ENCODE measurements at places on chromosomes 16 and 17.

- DNase-seq, result no peak
Observed at GRCh38 chr16:81786321-81786720, 7.2 kb downstream of the PLCG2 start.

- DNase-seq, result no peak
Observed at GRCh38 chr17:3398310-3398709, at the start of gene OR1E1. Gene OR1E1 (minus strand): TSS chr17:3398410. CDS start chr17:3398410, 0 bp downstream.

DNA sequence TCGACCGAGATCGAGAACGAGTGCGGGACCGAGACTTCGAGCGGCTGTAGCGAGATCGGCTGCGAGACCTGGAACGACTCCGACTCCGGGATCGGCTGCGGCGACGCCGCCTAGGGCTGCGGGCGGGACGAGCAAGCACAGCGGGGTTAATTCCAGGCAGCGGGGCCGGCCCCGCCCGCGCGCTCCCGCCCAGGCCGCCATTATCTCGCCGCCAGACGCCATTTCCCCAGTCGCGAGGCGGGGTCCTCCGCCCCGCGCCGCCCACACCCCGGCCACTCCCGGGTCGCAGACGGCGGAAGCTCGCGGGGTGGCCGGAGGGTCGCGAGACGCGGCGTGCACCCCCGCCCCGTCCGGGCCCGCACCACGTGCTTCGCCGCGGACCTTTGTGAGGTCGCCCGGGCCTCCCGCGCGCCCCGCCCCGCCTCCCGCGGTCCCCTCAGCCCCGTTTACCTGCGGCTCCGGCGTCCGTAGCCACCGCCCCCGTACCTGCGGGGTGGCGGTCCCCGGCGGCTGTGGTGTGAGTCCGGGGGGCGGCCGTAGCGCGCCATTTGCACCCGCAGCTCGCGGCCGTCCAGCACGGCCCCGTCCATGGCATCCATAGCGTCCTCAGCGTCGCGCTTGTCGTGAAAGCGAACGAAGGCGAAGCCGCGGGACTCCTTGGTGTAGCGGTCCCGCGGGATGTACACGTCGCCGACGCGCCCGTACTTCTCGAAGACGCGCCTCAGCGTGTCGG is 616 bp downstream of the SRSF2 start:
- DNase-seq, result peak; percentile 52

DNA sequence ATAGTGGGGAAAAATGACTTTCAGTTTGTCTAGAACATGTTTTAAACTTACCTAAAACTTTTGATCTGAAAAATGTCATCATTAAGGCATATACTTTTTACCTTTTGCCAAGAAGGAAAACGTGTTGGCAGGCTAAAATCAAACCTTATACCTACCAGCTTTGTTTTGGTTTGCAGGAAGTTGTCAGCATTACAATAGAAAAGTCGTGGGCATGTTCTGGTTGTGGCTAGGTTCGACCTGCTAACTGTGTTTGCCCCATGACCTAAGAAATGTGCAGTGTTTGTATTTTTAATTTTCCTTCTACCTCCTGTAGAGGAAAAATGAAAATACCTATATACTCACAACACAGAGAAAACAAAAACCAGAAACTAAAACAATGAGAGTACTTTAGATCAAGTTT is 13.0 kb downstream of the SKAP1 start:
- no peak for DNase-seq

GRCh38 chr17:28963055-28963611 is 11.8 kb upstream of the PHF12 start:
- DNase-seq, result no peak

GRCh38 chr17:40316571-40317344 is 7.8 kb downstream of the RARA start:
- peak; percentile 45 for DNase-seq

DNA sequence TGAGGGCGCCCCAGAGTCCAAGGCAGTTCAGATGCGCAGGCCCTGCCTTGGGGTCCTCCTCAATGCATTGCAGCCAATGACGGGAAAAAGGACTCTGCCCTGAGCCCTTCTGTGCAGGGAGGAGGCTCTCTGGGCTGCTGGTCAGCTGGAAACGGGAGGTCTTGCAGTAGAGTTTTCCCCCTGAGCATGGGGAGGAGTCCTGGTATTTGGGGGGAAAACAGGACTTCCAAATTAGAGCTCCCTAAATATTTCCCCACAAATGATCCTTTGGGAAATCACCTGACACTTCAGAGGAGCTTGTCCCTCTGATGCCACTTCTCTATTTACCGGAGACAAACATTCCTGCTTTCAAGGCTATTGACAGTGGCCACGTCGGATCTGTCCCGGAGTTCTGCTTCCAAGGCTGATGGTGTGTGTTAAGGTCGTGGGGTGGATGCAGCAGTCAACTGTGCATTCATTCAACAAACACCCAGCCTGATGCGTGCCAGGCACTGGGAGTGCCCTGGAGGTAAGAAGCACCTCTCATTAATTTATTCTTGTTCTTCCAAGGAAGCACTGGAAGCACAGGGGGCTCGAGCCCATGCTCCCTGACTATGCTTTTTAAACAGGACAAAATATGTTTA is 73.0 kb upstream of the DNAH17 start:
- no peak for DNase-seq

DNA sequence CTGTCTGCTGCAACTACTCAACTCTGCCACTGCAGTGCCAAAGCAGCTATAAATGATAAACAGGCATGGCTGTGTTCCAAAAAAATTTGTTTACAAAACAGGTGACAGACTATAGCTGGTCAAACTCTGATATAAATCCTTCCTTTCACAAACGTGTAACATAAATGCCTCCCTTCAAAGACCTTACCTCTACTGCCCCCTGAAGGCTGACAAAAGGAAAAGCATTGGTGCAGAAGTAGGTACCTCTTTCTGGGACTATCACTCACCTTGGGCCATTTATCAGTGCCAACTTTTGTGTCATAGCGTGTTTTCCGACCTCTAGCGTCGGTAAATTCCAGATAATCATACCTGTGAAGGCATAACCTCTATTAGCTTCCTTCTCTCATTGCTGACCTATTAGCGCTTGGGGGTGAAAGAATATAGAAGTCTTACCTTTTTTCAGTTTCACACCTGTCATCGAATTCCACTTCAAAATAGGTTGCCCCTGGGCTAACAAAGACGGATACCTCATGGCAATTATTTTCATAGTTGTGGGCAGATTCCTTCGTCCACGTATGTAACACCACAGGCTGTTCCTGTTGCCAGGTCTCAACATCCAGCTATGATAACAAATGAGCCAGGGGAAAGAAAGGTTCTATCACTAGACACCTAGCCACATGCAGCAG is 67.9 kb downstream of the ZZEF1 start:
- DNase-seq, result no peak

DNA sequence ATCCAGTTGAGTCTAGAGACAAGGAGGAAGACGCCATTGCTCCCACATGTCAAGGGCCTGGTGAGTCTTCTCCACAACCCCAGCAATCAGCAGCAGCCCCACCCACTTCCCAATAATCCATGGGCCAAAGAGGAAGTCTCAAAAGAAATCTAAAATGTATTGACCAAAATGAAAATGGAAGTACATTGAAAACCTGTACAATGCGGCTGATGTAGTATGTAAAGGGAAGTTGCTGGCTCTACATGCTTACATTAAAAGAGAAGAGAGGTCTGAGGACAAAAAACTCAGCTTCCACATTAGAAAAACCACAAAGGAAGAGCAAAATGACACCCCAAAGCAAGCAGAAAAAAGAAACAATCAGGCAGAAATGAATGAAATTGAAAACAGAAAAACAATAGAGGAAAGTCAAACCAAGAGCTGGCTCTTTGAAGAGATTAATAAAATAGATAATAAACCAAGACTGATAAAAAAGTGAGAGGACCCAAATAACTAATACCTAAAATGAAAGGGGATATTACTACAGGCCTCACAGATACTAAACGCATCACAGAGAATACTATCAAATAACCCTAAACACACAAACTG is 100.6 kb upstream of the METRNL start:
- DNase-seq, result no peak

GRCh38 chr16:29644973-29645693 is 17.9 kb upstream of the SPN start:
- no peak for DNase-seq

- no peak for DNase-seq
Observed at GRCh38 chr17:64329588-64329987, 61.1 kb downstream of the PECAM1 start.

GRCh38 chr17:66636111-66636510 is 198.8 kb upstream of the CACNG5 start:
- no peak for DNase-seq

DNA sequence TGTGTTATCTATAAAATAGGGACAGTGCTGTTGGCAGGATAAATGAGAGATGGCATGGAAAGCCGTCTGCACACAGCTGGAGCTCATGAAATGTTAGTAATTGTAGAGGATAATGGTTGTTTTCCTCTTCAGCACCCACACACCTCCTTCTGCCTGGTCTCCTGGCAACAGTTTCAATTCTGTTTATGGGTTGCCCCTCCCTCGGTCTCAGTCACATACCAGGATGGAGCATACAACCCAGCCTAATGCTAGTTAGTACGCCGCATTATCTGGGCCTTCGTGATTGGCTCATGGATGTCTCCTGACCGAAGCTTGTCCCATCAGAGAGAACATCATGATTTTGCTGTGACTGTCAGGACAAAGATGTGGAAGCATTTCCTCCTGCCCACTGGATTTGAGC is 126.2 kb upstream of the WSCD1 start:
- DNase-seq, result no peak

- no peak for DNase-seq
Observed at GRCh38 chr16:8742068-8742467, 55.4 kb downstream of the TMEM186 start.

GRCh38 chr16:20931066-20931600 is 30.6 kb downstream of the LYRM1 start:
- no peak for DNase-seq

- DNase-seq, result no peak
Observed at GRCh38 chr16:5026664-5027063, 7.1 kb downstream of the NAGPA start.

DNA sequence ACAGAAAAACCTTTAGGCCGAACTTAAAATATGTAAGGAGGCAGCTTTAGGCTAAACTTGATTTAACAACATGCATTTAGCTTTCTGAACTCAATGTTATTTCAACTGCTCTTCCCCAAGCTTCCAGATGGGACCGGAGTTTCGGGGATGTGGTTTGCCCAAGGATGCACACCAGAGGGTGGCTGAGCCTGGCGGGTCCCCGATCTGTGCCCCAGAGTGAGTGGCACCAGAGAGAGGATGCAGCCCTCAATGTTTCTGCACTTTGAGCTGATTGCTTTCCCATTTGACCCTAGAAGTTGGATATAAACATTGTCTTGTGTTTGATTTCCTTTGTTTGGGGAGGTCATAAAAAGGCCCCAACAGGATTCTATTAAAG is 348.0 kb upstream of the TNRC6C start:
- no peak for DNase-seq

GRCh38 chr17:80856863-80857755 is 134.5 kb upstream of the CHMP6 start:
- no peak for DNase-seq

DNA sequence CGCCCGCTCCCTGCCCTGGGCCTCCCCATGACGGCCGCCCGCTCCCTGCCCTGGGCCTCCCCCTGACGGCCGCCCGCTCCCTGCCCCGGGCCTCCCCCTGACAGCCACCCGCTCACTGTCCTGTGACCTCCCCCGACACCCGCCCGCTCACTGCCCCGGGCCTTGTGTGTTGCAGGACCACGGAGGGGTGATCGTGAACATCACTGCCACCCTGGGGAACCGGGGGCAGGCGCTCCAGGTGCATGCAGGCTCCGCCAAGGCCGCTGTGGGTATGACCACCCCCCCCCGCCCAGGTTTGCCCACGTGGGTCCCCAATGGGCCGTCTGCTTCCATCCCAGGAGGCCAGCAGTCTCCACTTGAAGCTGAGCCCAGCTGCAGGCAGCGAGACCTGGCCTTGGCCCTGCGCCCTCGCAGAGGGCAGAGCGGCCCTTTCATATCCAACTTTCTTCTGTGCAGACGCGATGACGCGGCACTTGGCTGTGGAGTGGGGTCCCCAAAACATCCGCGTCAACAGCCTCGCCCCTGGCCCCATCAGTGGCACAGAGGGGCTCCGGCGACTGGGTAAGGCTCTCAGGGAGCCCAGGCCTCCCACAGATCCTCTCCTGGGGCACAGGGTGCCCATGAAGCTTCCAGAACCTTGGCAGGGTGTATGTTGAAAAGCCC is 9.0 kb downstream of the DECR2 start:
- DNase-seq, result no peak

DNA sequence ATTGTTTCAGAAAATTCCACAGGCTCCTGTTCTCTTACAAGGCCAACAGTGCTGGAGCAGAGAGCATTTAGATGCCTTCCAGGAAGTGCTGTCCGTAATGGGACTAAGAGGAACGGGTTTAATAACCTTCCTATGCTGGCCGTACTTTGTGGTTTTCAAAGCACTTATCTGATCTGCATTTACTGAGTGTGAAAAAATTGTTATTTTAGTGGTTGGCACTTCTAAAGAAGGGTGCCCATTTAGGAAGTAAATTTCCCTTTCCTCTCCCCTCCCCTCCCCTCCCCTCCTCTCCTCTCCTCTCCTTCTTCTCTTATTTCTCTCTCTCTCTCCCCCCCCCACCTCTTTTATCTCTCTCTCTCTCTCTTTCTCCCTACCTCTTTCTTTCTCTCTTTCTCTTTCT is 72.0 kb upstream of the DNAJA2 start:
- DNase-seq, result no peak

- DNase-seq, result no peak
Observed at GRCh38 chr17:37541880-37542660, 52.4 kb downstream of the DUSP14 start.

- no peak for DNase-seq
Observed at GRCh38 chr17:43701318-43701743, 39.6 kb upstream of the MEOX1 start.

DNA sequence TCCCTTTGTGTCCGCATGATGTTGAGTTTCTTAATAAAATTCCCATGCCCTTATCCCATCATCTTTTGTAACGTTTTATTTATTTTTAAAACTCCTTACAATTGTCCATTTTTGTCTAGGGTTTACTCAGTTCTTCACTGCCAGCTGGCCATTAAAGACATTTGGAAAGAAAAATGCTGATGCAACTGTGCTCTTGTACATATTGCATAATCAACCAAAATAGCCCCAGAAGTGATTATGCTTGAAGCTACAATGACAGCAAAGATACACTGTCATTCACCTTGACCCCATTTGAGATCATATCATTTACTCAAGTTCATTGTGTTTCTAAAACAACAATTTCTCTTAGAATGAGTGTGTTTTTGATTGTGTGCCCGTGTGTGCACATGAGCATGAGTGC is 1074.6 kb upstream of the RBFOX1 start:
- DNase-seq, result no peak

DNA sequence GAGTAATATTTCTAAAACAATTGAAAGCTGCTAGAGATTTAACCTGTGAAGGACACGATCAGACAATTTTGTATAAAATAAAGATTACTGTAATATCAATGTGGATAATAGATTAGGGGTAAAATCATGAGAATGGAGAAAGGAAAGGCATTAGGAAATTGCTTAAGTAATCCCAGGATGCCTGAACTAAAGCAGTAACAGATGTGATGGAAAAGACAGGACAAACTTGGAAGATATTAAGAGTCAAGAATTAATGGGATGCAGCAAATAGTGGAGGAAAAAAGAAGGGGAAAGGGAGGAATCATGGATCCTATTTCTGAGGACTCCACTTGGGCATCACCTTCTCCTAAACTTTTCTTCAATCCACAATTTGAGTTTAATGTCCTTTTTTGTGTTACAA is 437.1 kb upstream of the PMFBP1 start:
- no peak for DNase-seq

- DNase-seq, result no peak
Observed at GRCh38 chr17:519450-520212, 167.0 kb upstream of the RPH3AL start.
